K562 (cell line): ENCODE measurements at places on chromosomes 6 and 20.

DNA sequence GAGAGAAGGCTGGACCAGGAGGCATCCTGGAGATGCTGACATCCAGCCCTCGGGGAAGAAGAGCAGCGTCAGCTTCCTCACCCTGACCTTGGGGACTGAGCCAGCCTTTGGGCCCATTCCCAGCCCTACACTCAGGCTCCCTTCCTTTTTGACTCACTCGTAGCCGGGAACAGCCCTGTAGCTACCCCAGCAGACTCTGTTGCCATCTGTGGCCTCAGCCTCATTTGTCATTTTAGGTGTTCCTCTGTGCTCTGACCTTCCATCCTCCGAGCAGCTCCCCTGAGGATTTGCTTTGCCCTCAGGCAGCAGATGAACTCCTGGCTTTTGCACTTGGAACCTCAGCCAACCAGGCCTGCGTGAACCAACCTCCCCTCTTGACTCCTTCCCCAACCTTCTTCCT lies 67.5 kb downstream of the ELOVL2 start:
- no peak for DNase-seq

DNA sequence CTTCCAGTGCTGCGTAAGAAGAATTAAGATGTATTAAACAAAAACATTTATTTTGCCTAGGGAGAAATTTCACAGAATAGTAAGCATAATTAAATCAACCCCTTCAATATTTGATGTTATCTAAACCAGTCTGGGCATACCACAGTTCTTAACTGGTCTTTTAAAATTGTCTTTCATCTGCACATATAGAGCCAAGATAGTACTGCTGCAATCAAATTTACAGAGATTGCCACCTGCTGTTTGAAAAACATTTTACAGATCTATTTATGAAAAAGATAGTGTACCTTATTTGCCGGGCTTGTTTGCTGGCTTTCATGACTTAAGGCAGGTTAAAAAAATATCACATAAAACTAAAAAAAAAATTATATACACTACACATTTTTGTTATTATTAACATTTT lies 323.2 kb downstream of the ADGRB3 start:
- DNase-seq, result no peak

- no peak for DNase-seq
Measured at GRCh38 chr20:15710636-15711035, 862.6 kb downstream of the KIF16B start.

GRCh38 chr20:39534846-39535245 lies 572.7 kb downstream of the DHX35 start:
- no peak for DNase-seq

DNA sequence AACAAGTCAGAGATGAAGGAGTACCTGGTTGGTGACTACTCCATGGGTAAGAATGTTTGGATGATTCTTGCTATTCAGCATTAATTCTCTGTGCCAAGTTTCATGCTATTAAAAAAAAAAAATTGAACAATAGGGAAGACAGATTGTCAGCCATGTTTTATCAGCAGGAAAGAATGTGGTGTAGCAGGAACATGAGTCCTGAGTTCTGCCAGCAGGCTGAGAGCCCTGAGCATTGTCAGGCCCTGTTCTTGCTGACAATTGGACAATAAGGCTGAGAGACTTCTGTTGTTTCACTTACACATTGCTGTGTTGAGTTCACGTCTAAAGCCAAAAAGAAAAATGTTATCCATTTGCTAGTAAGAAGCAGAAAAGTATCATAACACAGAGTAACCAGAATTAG lies 70.4 kb upstream of the SMIM28 start:
- DNase-seq, result no peak

DNA sequence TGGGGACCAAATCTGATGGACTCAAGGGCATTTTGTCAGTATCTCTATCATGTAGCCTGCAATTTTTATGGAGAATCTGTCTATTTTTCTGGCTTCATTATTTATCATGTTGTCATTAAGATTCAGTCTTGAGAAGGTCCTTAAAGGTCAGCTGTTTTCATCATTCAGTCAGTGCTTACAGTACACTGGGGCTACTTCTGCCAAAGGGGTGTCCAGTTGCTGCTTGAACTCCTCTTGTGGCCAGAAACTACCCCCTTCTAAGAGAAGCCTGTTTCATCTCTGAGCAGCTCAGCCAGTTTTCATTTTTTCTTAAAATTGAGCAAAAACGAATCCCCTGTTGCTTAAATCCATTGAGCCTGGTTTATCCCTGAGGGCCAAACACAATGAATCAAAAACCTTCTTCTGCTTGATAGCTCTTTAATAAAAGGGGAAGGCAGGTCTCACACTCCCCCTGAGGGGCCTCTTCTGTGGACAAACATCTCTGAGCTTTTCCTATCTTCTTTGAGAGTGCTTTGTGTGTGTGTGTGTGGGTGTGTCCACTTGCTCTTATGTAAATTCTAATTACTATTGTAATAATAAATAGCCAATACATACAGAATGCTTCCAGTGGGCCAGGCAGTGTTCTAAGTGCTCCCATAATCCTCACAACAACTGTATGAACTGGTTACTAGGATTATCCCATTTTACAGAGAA lies 172.2 kb downstream of the PLCB1 start:
- DNase-seq, result no peak

DNA sequence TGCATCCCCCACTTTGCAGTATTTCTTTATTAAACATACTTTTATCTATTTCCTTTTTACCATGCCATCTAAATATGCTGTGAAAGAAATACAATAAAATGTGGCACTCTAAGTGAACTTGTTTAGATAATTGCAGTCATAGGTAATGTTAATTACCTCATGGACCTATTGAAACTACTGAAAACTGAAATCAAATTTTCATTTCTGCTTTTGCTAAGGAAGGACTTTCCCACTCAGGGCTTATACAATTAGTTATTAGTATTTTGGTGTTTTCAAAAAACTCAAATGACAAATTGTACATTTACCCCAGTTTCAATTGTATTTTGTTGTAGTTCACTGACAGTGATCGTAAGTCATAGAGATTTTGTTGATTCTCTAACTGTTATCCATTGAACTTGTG lies 88.4 kb downstream of the ID4 start:
- DNase-seq, result no peak

- no peak for DNase-seq
Measured at GRCh38 chr6:14673201-14673600, 555.6 kb downstream of the CD83 start.

DNA sequence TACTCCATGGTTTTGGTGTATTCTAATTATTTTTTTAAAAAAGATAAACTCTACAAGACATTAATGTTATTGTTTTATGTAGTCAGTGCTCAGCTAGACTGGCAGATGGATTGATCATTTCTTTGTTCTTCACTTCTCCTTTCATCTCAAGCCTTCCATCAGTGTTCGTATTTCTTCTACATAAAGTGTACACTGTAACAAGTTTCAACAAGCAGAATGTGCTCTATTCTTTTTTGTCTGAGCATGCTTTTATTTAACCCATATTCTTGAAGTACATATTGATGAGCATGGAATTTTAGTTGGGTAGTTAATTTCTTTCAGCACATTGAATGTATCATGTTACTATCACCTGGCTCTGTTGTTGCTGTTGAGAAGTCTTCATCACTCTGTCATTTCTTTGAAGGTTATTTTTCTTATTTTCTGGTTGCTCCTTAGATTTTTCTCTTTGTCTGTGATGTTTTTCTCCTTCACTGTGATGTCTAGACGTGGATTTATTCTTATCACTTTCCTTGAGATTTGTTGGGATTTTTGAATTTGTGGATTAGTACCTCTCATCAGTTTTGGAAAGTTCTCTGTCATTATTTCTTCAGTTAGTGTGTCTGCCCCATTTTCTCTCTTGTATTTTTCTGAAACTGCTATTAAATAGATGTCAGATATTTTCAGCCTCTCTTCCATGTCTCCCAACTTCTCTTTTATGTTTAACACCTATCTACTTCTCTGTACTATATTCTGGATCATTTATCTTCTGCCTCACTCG lies 48.5 kb downstream of the TGM2 start:
- no peak for DNase-seq

DNA sequence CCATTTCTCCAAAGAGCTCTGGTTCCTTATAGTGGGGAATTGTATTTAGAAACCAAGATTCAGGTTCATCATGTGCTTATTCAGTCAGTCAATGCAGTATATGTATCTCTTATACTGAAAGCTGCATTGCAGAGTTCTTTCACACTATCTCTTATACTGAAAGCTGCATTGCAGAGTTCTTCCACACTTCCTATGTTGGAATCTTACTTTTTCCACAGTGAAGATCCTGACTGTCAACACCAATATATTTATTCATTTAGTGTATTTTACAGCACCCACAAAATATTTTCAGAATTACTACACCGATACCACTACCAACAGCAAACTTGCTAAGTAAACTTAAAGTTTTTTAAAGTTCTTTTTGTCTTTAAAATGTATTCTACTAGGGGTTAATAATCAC lies 349.3 kb upstream of the MMS22L start:
- no peak for DNase-seq

- no peak for DNase-seq
Measured at GRCh38 chr6:168139121-168139520, 60.1 kb upstream of the FRMD1 start.

- no peak for DNase-seq
Measured at GRCh38 chr6:119643876-119644275, 294.3 kb upstream of the MAN1A1 start.

- no peak for DNase-seq
Measured at GRCh38 chr20:43238266-43238665, 48.6 kb upstream of the PTPRT start.

DNA sequence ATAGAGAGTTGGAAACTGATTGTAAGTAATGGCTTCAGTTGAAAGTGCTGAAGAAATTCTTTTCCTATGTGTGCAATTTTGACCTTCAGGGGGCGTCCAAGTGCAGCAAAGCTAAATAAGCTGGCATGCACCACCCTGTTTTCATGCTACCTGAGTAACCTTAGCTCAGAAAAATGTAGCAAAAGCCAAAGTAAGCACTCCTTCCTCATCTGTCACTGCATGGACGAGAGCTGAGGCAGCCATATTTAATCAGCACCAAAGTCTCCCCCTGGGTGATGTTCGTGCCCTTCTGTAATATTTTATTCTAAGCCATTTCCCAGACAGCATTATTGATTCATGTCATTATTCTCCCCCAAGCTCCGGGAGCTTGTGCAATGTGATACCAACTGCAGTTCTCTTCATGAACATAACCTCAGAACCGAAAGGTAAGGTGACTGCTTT lies 123.1 kb downstream of the RPS12 start:
- DNase-seq, result peak; percentile 14

GRCh38 chr6:20687494-20687893 lies 153.2 kb downstream of the CDKAL1 start:
- no peak for DNase-seq

- no peak for DNase-seq
Measured at GRCh38 chr6:135555550-135555949, 58.0 kb upstream of the AHI1 start.

DNA sequence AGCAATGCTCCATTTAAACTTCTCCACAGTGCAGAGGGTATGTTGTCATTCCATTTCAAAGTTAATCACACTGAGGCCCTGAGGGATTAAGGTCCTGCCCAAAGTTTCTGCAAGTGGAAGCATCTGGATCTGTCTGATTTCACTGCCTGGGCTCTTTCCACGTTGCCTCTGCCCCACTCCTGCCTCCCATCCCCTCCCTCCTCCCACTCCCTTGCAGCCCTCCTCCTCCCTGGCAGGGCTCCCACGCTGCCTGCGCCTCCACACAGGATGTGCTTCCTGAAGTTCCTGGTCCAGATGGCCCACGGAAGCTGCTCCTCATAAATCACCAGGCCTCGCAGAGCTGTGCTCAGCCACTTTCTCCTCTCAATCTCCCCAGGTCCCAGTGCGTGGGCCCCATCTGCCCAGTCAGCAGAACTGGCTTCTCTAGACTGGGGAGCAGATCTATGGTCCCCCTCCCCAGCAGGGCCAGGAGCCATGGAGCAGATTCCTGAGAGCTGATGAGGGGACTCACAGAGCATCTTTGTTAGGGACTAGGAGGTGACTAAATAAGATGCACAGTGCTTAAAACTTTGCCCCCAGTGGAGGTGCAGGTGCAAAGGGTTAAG lies 65.4 kb upstream of the MAFB start:
- no peak for DNase-seq

GRCh38 chr20:7924692-7925091 lies 15.6 kb downstream of the HAO1 start:
- DNase-seq, result no peak

GRCh38 chr6:143581835-143582480 lies 70.4 kb upstream of the FUCA2 start:
- no peak for DNase-seq

GRCh38 chr6:161033667-161034066 lies 42.1 kb downstream of the MAP3K4 start:
- no peak for DNase-seq

- DNase-seq, result no peak
Measured at GRCh38 chr6:4613795-4614194, 162.4 kb upstream of the CDYL start.

DNA sequence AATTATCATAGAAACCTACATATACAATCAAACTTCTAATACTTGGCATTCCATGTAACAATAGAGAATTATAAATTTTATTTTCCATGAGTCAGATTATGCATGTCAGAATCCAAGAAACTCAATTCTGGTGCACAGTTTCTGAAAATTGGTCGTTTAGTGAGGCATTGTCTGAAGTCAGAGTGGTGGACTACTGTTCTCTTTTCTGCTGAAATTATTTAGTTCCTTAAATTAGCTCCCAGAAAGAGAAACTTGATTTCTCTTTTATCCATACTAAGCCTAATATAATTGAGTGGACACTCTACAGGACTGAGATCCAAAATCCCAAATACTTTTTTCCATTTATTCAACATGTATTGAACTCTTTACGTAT lies 265.5 kb downstream of the ALDH8A1 start:
- no peak for DNase-seq

- DNase-seq, result no peak
Measured at GRCh38 chr20:21936261-21936660, 230.8 kb downstream of the PAX1 start.

- DNase-seq, result no peak
Measured at GRCh38 chr6:22807818-22808217, 238.5 kb downstream of the HDGFL1 start.

DNA sequence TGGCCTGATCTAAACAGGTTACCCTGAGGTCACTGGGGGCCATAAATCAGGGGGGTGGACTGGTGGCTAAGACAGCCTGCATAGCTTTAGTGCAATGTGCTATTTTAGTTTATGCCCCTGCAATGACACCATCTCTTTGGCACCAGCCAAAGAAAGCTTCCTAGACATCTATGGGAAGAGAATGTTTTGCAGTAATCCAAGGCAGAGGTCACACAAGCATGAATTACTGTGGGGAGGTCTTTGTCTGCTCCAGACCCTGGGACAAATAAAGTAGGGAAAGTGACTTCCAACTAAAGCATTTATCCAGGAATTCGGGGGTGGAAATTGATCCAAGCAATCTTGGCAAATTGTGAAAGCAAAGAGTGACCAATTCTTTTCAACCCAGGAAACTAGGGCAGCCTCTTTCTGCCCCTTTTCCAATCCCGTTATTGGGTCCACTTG lies 5.3 kb downstream of the RIPOR2 start:
- no peak for DNase-seq

GRCh38 chr6:21181866-21182265 lies 411.7 kb upstream of the SOX4 start:
- no peak for DNase-seq

DNA sequence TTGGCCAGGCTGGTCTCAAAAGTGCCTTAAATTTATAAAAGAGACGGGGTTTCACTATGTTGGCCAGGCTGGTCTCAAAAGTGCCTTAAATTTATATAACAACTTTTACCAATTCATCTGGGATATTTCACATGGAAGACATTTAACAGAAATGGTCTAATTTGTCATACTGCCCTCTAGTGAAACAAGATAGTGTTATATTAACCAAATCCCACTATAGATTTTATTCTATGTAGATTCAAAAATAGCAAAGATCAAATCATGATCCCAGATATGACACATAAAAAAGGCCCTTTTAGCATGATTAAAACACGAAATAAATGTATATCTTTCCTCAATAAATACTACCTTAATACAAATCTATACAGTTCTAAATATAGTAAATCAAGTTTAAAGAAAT lies 102.8 kb upstream of the TFAP2D start:
- no peak for DNase-seq
